ENCODE measurements at places on chromosomes 7 and 10. TPM values are rescaled to one million over a fixed set of nuclear protein-coding genes. Genes with fewer than 3 reads are reported as not detected.

Gene SLC26A3
- not detected for total RNA-seq

Gene C7orf57
- total RNA-seq: 0.12 TPM

Gene UPP1
- 122 TPM for total RNA-seq

Gene TMEM236
- total RNA-seq: 0.58 TPM

Gene CNTNAP2
- total RNA-seq: not detected

Gene BAMBI
- total RNA-seq: 0.32 TPM

Gene BICC1
- not detected for total RNA-seq

Gene KLF14
- 0.09 TPM for total RNA-seq

Gene TMEM184A
- total RNA-seq: not detected

Gene OR2A12
- total RNA-seq: not detected

Gene TAS2R38
- total RNA-seq: not detected

Gene UCMA
- not detected for total RNA-seq

Gene POT1
- 42.9 TPM for total RNA-seq

Gene NPSR1
- total RNA-seq: not detected

Gene PTF1A
- not detected for total RNA-seq

Gene TMEM140
- total RNA-seq: 26.4 TPM

Gene GSTO2
- total RNA-seq: 9.5 TPM

Gene PTPRN2
- 0.72 TPM for total RNA-seq

Gene LRIT1
- not detected for total RNA-seq

Gene AS3MT
- total RNA-seq: 0.39 TPM

Gene ZNF853
- 3.2 TPM for total RNA-seq

Gene ADIRF
- total RNA-seq: not detected

Measured in activated T-cell treated with anti-CD3 and anti-CD28 coated beads, Interleukin-2, amount 50 U/mL, for 72 hours (primary cell).